ENCODE measurements at places on chromosomes 13 and 19.

GRCh38 chr19:15836330-15837220 lies 21.1 kb upstream of the OR10H1 start:
- DNase-seq, result peak; percentile 96

- DNase-seq, result no peak
Measured at GRCh38 chr19:7894612-7895309, 6.5 kb downstream of the LRRC8E start.

- DNase-seq, result no peak
Measured at GRCh38 chr13:32984857-32985626, 31.2 kb upstream of the KL start.

DNA sequence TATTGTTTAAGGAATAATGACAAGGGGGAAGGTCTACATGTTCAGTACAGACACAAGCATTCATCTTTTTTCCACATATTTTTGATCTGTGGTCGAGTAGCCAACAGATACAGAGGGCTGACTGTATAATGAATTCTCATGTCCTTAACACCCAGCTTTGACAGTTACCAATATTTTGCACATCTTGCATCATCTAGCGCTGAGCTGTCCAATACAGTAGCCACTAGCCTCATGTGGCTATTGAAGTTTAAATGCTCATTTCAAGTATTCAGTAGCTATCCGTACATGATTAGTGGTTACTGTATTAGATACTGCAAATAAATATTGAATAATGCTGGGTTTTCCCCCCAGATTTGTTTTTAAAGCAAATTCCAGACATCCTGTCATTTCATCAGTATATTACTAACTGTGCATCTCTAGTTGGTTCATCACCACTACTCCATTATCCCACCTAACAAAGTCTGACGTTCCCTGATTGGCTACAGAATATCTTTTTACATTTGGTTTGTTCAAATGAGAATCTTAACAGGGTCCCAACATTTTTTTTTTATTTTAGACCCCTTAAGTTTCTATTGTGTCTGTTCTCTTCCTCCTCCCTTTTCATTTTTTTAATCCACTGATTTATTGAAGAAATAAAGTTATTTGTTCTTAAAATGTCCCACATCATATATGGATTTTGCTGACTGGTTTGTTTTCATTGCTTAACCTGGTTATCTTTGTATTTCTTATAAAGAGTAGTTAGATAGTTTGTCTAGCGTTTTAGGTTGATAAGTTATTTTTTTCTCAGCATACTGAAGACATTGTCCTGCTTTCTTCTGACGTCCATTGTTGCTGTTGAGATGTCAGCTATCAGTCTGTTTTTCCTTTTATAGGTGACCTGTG lies 8.2 kb downstream of the ZNF177 start:
- DNase-seq, result no peak

DNA sequence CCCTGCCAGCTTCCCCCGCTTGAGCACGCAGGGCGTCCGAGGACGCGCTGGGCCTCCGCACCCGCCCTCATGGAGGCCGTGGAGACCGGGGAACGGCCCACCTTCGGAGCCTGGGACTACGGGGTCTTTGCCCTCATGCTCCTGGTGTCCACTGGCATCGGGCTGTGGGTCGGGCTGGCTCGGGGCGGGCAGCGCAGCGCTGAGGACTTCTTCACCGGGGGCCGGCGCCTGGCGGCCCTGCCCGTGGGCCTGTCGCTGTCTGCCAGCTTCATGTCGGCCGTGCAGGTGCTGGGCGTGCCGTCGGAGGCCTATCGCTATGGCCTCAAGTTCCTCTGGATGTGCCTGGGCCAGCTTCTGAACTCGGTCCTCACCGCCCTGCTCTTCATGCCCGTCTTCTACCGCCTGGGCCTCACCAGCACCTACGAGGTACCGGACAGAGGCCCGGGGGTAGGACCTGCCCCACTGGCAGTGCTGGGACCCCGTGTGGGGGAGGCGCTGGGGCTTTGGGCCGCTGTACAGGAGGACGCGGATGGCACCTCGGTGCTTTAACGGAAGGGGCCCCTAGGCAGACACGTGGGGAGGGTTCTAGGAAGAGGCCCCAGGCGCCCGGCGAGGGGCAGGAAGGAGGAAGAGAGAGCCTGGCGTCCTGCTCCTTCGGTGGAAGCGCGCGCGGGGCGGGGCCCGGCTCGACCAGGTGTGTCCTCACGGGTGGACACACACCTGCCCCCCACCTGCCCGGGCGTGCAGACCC lies 681 bp downstream of the SLC5A5 start:
- peak; percentile 45 for DNase-seq

- DNase-seq, result peak; percentile 7
Measured at GRCh38 chr13:71291842-71292146, 575.2 kb downstream of the DACH1 start.

DNA sequence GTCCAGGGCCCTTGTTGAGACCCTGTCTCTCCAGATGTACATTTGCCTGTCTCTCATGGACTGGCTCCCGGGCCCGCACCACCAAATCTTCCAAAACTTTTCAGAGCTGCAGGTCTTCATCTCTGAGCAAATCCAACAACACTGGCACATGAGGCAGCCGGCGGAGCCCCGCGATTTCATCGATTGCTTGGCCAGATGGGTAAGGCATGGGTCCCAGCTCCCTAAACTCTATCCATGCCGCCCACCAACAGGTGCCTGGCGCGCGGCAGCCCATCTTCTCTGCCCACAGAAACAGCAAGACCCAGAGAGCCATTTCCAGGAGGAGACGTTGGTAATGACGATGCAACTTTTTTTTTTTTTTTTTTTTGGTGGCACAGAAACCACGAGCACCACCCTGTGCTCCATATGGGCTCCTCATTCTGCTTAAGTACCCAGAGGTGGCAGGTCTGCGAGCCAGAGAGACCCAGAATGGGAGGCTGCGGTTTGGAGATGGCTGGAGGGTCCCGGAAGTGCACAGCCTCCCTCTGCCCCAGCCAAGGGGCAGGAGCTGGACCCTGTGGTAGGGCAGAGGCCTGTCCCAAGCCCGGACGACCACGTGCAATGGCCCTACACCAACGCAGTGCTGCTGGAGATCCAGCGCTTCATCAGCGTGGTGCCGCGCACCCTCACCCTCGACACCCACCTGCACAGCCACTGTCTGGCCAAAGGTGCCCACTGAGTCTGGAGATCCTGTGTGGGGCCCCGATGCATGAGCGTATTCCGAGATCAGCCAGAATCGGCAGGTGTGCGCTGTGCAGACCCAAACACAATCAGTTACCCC lies 22.6 kb downstream of the CYP2F1 start:
- no peak for DNase-seq

- no peak for DNase-seq
Measured at GRCh38 chr13:42788601-42789000, 7.2 kb downstream of the FAM216B start.

GRCh38 chr13:20161275-20161950 lies 561 bp upstream of the GJA3 start:
- DNase-seq, result peak; percentile 60

DNA sequence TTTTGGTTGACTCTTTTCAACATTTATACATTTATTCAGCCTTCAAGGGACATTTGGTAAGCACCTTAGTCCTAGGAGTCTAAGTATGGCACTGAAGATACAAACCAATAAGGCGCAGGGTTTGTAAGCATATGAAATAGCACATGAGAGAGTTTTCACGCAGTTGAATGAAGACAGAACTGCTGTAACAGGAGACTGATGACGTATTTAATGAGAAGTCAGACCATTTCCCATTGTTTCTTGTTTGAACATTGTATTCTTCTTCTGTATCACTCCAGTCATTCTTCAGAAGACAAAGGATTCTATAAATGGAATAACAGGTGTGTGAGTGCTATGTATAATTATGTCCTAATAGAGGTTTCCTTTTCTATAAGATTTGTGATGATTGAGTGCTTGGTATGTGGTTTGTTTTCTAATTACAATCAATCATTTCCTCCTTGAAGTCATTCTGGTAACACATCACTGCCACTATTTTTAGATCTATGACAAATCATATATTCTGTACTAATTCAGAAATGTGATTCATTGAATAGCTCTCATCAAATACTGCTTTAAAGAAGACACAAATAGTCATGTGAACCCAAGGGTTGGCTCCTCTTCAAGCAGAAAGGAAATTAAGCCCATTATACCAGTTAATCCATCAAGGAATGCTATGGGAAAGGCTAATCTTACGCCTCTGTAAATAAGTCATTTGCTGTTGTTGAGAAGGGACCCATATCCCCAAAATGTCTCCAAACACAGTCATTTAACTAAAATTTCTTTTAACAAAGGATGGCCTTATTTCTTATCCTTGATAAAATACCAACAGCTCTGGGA lies 222.8 kb upstream of the NBEA start:
- no peak for DNase-seq

Data from CD4-positive, alpha-beta T cell treated with Interleukin-12 subunit alpha and Interleukin-12 subunit beta, for 1 hour (primary cell).